Gastrocnemius medialis (tissue), 4 donors: ENCODE measurements at places on chromosomes 7 and 10.

DNA sequence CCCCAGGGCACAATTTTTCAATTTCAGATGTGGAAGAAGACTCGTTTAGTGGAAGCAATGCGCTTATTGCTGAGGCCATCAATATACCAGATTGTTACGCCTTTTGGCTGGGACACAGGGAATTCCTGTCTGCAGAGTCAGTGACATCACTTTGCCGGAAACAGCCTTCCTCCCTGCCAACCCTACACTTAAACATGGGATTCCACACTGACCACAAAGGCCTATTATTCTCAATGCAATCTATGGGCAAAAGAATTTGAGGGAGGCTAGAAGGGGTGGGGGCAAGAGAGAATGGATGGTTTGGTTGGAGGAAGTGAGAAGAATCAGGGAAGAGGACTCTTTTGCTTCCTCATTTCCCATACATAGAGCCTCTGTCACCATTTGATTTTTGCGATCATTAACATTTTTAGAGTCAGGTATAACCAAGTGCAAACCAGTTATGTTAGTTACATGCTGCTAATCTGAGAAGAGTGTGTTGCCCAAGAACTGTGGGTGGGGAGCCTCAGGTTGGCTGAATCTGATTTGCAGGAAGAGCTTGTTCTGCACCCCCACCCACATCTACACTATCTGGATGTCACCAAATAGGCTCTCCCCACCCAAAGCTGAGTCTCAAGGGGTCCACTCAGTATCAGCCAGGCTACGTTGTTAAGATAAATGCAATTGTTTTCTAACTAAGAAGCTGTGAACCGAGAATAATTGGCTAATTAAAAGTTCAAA is 58.2 kb downstream of the ENTPD1 start:
- H3K4me1 ChIP-seq: no peaks in the 10 kb centered on the region

DNA sequence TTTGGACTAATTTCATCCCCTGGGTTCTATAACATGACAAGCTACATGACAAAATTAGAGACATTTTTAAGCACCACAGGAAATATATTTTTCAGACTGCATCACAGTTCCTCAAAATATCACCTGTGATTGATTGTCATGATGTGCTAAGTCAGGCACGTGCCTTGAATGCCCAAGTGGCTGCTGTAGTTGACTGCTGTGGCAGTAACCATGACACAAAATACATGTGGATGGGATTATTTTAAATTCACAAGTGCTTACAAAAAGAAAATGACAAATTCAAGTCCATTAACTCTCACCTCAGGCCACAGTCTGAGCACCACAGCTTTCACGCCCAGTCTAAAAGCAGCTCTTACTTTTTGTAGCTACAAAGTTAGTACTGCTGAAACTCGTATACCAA is 45.5 kb downstream of the TNPO3 start:
- no peaks in the 10 kb centered on the region for H3K36me3 ChIP-seq
- H3K4me1 ChIP-seq: peaks cover 10% of the 10 kb centered on the region
- no peaks in the 10 kb centered on the region for H3K27me3 ChIP-seq

GRCh38 chr7:99837649-99838361 is 10.0 kb downstream of the CYP3A43 start:
- DNase-seq: no peak
- H3K4me3 ChIP-seq: no peak overlapping the region
- no peaks in the 10 kb centered on the region for H3K27me3 ChIP-seq
- H3K27ac ChIP-seq: no peak overlapping the region
- H3K4me1 ChIP-seq: no peaks in the 10 kb centered on the region
- no peaks in the 10 kb centered on the region for H3K36me3 ChIP-seq

DNA sequence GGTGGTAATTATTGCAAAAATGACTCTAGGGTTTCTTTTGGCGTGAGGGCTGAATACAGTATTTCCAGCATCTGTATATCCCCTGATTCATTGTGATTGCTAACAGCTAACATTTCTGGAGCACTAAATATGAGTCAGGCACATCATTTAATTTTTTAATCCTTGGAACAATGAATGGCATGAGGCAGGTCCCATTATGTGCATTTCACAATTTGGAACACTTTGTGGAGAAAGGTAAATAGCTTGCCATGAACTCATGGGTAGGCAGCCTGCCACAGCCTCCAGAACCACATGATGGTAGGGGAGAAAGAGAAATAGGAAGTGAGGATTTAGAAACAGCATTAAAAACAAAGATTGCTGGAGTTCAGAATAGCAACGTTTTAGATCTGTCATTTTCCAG is 1.7 kb downstream of the NPTX2 start:
- H3K27me3 ChIP-seq: peaks cover 25% of the 10 kb centered on the region
- H3K4me3 ChIP-seq: peak overlapping the region; percentile 53
- H3K36me3 ChIP-seq: no peaks in the 10 kb centered on the region
- peaks cover 7% of the 10 kb centered on the region for H3K4me1 ChIP-seq
- no peak for DNase-seq

DNA sequence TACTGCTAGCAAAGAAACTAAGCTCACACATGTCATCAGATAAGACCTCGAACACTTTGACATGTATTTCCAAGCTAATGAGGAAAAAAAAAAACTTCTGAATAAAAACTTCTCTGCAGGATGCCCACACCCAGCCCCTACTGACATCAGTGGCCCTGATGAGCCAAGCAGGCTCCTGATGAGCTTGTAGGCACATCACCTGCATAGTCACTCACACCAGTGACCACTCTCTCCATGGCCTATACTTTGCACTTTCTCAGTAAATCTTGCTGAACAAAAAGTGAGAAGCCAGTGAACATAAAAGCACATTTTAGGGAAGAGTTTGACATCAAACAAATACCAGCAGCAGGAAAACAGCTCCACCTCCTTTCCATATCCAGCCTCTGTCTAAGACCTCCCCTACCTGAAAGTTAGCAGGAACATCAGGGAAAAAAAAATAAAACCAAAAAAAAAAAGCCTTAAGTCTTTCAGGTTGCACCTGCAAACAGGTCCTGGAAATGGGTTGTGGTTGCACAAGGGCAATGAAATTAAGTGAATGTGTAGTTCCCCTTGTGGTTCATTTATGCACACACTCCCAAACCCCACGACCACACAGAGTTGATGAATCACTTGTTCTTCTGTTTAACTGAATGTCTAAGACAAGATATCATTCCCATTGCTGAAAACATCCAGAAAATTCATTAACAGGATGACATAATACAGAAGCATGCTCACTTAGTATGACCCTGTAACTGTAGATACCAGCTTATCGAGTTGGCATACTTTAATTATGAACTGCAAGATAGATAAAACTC is 205.2 kb upstream of the PDE1C start:
- H3K36me3 ChIP-seq: no peaks in the 10 kb centered on the region
- no peaks in the 10 kb centered on the region for H3K4me1 ChIP-seq
- no peak overlapping the region for H3K4me3 ChIP-seq
- H3K27me3 ChIP-seq: no peaks in the 10 kb centered on the region
- no peak for DNase-seq

DNA sequence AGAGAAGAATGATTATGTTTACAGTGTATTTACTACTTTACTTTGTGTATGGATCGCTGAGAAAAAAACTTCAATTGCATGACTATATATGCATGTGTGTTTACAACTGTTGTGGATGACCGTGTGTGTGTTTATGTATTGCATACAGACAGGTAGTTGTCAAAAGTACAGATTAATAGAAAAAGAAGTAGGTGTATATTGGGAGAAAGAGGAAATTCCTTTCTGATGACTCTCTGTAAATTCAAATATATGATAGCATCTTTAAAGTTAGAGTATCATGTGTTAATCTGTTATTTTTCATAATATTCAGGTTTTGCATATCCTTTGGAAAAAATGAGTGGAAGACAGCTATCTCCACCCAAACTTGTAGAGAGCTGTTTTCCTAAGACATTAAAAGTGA is 160.4 kb upstream of the AGR3 start:
- no peaks in the 10 kb centered on the region for H3K36me3 ChIP-seq
- no peak overlapping the region for H3K27ac ChIP-seq
- H3K4me1 ChIP-seq: no peaks in the 10 kb centered on the region
- no peaks in the 10 kb centered on the region for H3K27me3 ChIP-seq
- no peak overlapping the region for H3K4me3 ChIP-seq

GRCh38 chr10:102752266-102752930 is 8.7 kb downstream of the WBP1L start:
- no peaks in the 10 kb centered on the region for H3K27me3 ChIP-seq
- H3K4me1 ChIP-seq: peaks cover 29% of the 10 kb centered on the region
- H3K36me3 ChIP-seq: no peaks in the 10 kb centered on the region

- no peaks in the 10 kb centered on the region for H3K27me3 ChIP-seq
- DNase-seq: no peak
- no peak overlapping the region for H3K4me3 ChIP-seq
- H3K36me3 ChIP-seq: peaks cover 37% of the 10 kb centered on the region
- H3K27ac ChIP-seq: no peak overlapping the region
- H3K4me1 ChIP-seq: no peaks in the 10 kb centered on the region
These were observed 31.3 kb downstream of the AGAP3 start for GRCh38 chr7:151117565-151117964.

GRCh38 chr7:2199528-2199927 is 33.2 kb downstream of the MAD1L1 start:
- H3K4me3 ChIP-seq: no peak overlapping the region
- peaks cover 28% of the 10 kb centered on the region for H3K4me1 ChIP-seq
- H3K36me3 ChIP-seq: no peaks in the 10 kb centered on the region
- H3K27ac ChIP-seq: no peak overlapping the region
- no peaks in the 10 kb centered on the region for H3K27me3 ChIP-seq

GRCh38 chr7:74311305-74311744 is 22.1 kb downstream of the CLIP2 start:
- H3K36me3 ChIP-seq: no peaks in the 10 kb centered on the region
- peaks cover 4% of the 10 kb centered on the region for H3K4me1 ChIP-seq
- no peaks in the 10 kb centered on the region for H3K27me3 ChIP-seq
- no peak overlapping the region for H3K4me3 ChIP-seq
- no peak overlapping the region for H3K27ac ChIP-seq

- no peak overlapping the region for H3K27ac ChIP-seq
- DNase-seq: no peak
- H3K27me3 ChIP-seq: no peaks in the 10 kb centered on the region
- H3K36me3 ChIP-seq: no peaks in the 10 kb centered on the region
- H3K4me1 ChIP-seq: no peaks in the 10 kb centered on the region
These were observed 36.9 kb upstream of the GSDME start for GRCh38 chr7:24793982-24794648.

DNA sequence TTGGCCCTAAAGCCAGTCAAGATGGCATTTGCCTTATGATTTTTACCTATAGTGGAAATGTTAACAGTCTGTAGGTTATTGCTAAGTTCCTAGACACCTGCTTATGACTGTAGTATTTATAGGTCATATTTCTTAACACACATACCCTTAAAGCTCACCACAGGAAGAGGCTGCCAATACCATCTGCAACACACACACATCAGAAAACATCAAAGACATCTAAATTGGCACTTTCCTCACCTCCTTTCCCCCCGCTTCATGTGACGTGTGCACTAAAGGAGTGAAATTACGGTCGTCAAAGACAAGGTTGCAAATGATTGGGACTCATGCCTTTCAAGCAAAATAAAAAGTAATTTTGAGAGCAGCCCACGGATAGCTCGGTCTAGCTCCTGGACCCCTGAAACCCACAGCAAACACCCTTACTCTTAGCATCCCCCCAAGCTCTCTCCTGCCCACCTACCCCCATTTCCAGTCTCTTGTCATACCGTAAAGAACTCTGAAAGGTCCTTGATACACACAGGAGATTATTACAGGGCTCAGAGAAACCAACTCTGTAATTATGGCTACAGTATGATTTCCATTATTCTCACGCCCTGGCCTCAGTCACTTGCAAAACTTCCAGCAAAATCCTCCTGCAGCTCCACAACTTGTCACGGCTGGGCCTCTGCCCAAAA is 90.5 kb downstream of the PLXNA4 start:
- no peak overlapping the region for H3K27ac ChIP-seq
- no peak for DNase-seq
- no peaks in the 10 kb centered on the region for H3K4me1 ChIP-seq
- H3K27me3 ChIP-seq: no peaks in the 10 kb centered on the region

GRCh38 chr10:35765066-35765527 is 123.0 kb upstream of the FZD8 start:
- no peaks in the 10 kb centered on the region for H3K27me3 ChIP-seq
- no peaks in the 10 kb centered on the region for H3K4me1 ChIP-seq
- no peak overlapping the region for H3K27ac ChIP-seq
- no peak overlapping the region for H3K4me3 ChIP-seq
- no peaks in the 10 kb centered on the region for H3K36me3 ChIP-seq

- peak overlapping the region; percentile 69 for H3K27ac ChIP-seq
- no peaks in the 10 kb centered on the region for H3K36me3 ChIP-seq
- peak overlapping the region; percentile 25 for H3K4me3 ChIP-seq
- DNase-seq: no peak
These were observed 34.2 kb downstream of the C7orf33 start for GRCh38 chr7:148624735-148625134.

GRCh38 chr10:60573336-60573735 is 183.7 kb upstream of the ANK3 start:
- H3K4me3 ChIP-seq: peak overlapping the region; percentile 60
- H3K4me1 ChIP-seq: peaks cover 46% of the 10 kb centered on the region
- peak; percentile 26 for DNase-seq
- no peaks in the 10 kb centered on the region for H3K27me3 ChIP-seq

GRCh38 chr10:108184114-108184513 is 1019.6 kb upstream of the SORCS1 start:
- H3K27ac ChIP-seq: no peak overlapping the region
- H3K36me3 ChIP-seq: no peaks in the 10 kb centered on the region
- no peak overlapping the region for H3K4me3 ChIP-seq
- no peaks in the 10 kb centered on the region for H3K27me3 ChIP-seq

GRCh38 chr7:50771120-50772002 is 11.3 kb downstream of the GRB10 start:
- H3K4me1 ChIP-seq: peaks cover 76% of the 10 kb centered on the region
- H3K36me3 ChIP-seq: no peaks in the 10 kb centered on the region
- H3K27me3 ChIP-seq: no peaks in the 10 kb centered on the region
- H3K27ac ChIP-seq: peak overlapping the region; percentile 64
- H3K4me3 ChIP-seq: no peak overlapping the region

DNA sequence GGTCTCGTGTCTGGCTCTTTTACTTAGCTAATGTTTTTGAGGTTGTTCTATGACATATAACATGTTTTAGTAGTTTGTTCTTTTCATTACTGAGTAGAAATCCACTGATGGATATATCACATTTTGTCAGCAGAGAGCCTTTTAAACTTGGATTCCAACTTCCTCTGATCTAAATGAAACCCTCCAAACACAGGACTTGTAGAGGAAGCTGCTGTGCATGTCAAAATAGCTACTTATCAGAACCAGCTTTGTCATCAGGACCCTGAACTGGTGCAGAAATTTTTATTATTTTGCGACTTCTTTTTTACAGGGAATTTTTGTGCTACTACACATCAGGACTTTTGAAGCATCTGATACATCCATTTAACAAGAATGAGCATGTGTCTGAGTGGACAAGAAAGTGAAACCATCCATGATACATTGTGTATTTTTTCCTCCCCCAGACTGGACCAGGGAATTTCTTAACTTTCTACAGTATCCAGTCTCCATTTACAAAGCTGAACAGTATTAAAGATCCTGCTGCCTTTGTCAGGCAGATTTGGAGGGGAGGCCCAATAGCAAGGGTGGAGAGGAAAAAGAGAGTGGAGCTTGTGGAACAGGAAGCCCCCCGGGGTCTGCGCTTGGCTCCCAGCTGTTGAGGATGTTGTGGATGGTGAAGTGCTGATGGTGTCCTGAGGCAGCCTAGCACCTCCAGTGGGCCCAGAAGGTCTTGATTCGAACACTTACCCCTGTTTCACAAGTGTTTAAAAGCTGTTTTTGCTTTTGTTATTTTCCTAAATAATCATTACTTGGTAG is 29.3 kb upstream of the MTPAP start:
- H3K4me1 ChIP-seq: no peaks in the 10 kb centered on the region
- H3K36me3 ChIP-seq: no peaks in the 10 kb centered on the region
- H3K4me3 ChIP-seq: no peak overlapping the region
- DNase-seq: no peak
- no peaks in the 10 kb centered on the region for H3K27me3 ChIP-seq
- H3K27ac ChIP-seq: no peak overlapping the region
